ENCODE measurements at places on chromosomes 11 and 22.

DNA sequence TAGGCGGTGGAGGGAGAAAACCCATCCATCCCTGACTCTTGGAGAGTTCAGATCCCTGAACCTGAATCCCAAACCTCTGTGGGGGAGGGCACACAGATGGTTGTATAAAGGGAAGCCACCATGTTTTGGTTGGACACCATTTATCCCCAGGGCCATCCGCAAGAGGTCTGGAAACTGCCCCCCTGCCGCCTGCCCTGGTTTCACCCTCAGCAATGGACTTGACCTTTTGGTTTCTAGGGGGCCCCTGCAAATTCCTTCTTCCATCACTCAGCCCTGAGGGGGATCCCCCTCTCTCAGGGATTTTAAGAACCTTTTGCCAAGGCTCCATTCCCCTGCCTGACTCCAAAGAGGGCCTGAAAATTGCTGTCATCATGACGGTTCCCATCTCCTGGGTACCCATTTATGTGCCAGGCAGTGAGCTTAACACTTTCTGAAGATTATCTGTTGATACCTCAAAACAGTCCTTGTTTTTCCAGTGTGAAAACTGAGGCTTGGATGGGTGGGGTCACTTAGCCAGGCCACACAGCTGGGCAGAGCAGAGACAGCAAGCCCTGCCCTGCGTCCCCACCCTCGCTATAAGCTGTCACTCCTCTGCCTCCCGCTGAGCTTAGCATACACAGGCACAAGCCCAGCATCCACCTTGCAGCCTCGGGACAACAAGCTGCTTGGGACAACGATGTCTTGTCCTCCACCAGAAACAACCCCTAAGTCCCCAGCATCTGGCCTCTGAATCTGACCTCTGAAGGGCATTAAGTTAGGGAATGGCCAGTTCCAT, 33.2 kb upstream of the CRYBB3 start:
- no peak for DNase-seq

GRCh38 chr11:35304900-35305460, 114.4 kb downstream of the SLC1A2 start:
- no peak for DNase-seq

DNA sequence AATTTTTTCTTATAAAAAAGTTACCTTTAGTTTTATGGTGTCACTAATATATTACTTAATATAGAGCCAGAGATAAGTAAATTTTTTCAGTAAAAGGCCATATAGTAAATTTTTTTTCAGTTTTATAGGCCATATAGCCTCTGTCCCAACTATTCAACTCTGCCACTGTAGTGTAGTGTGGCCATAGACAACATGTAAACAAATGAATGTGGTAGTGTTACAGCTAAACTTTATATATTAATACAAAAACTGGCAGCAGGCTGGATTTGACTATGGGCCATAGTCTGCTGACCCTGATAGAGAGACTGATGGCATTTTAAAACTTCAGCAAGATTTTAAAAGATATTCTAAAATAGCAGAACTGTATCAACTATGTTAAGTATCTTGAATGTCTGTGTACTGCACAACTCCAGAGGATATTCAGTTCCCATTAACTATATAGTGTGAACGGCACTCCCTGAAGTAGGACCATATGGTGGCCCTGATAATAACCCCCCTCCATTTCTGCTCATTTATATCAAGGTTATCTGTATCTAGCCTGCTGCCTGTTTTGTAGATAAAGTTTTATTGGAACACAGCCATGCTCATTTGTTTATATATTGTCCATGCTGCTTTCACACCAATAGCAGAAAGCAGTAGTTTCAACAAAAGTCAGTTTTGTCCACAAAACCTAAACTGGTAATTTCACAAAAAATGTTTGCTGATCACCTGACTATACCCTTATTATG, 71.6 kb downstream of the PRMT3 start:
- DNase-seq, result no peak

DNA sequence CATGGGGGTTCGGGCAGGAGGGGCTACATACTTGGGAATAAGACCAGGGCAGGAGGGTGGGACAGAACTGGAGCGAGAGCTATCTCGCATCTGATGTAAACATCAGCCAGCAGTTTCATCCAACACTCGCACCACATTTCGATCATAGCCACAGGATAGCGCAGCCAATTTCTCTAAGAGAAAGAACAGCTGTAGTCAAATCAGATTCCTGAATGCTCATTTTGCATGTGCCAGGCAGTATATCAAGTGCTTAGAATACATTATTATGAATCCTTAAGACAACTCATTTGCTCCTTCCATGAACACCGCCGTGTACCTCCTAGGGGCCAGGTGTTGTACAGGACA, 14.5 kb downstream of the DGCR2 start:
- no peak for DNase-seq

DNA sequence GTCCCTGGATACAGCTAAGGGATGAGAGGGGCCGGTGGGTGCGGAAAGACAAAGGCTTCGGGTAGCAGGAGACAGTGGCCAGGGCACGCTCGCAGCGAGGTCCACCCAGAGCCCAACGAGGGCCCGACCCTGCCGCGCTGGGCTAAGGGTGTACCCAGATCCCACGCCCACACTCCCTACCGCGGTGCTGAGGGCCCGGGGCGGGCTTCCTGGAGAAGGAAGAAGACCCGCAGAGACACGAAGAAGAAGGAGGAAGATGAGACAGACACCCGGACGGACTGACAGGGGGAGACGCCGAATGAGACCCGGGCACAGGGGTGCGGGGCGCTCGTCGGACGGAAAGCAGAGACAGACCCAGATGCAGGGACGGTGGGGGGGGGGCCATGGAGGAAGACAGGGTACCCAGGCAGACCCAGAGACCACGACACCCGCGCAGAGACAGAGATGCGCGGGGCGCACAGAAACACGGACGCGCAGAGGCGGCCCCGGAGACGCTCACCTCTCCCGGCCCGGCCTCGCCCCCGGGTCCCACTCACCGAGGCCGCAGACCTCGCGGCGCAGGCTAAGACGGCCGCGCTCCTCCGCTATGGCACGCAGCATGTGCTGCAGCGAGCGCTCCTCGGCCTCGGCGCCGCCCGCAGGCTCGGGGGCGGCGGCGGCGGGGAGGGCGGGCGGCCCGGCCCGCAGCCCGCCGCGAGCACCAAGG, 437 bp downstream of the KIAA0930 start:
- peak; percentile 35 for DNase-seq

GRCh38 chr22:30609260-30610185, 2.5 kb downstream of the TCN2 start:
- DNase-seq, result peak; percentile 84

DNA sequence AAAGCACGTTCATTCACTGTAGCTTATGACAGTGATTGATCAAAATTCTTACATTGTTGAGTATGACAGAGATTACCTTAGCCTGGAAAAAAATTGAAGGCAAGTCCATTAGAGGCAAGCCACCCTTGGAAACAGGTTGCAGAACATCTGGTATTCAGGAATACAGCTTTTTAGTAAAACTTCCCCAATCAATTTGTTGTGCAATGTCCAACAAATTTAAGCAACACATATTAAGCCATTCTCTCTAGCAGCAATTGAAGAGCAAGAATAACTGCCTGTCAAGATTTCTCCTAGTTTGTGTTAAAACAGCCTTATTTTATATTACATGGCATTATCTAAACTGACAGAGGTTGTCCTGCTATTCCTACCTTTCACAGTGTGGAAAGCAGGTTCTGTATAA, 37.0 kb downstream of the BCL2L13 start:
- DNase-seq, result no peak

DNA sequence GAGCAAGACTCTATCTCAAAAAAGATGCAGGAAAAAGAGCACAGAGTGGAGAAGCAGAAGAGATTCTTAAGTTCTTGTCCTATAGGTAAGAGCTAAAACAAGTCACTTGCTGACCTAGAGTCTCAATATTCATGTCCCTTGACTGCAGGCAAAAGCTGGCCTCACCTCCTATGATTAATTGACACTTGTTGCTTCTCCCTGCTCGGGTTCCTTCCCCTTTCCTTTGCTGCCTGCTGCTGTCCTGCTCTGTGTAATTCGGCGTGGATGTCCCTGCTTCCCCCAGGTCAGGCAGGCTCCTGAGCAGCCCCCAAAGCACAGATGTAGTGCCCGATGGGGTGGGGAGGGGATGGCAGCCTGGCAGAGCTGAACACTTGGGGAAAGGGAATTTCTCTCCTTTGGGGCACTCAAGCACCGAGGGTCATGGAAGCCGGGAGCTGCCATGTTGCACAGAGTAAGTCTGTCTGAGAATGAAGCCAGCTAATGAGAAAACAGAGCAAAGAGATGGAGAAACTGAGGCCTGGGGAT, 60.8 kb upstream of the NUP50 start:
- DNase-seq, result no peak

- DNase-seq, result no peak
Observed at GRCh38 chr22:28658448-28658847, 21.2 kb downstream of the TTC28 start.

DNA sequence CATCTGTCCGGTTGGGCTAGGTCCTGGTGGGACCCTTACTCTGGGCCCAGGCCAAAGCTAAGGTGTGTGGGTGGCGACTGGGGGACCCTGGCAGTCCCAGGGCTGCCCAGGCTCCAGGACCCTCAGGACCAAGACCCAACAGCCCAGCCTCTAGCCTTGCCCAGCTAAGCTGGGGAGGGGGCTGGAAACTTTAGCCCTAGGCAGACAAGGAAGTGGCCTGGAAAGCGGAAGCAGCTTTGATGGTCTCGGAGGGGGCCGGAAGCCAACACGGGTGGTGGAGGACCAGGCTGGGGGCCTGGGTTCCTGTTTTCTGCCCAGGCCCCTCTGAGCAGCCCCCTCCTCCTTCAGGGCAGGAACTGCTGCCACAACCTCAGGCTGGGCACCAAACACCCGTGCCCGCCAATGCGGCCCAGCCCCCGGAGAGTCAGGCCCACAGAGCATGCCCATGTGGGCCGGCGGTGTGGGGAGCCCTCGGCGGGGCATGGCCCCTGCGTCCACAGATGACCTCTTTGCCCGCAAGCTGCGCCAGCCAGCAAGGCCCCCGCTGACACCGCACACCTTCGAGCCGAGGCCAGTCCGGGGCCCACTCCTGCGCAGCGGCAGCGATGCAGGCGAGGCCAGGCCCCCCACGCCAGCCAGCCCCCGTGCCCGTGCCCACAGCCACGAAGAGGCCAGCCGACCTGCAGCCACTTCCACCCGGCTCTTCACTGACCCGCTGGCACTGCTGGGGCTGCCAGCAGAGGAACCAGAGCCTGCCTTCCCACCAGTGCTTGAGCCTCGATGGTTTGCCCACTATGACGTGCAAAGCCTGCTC, 2.8 kb downstream of the SIPA1 start:
- no peak for DNase-seq
